ENCODE measurements at places on chromosomes 7 and 10.

DNA sequence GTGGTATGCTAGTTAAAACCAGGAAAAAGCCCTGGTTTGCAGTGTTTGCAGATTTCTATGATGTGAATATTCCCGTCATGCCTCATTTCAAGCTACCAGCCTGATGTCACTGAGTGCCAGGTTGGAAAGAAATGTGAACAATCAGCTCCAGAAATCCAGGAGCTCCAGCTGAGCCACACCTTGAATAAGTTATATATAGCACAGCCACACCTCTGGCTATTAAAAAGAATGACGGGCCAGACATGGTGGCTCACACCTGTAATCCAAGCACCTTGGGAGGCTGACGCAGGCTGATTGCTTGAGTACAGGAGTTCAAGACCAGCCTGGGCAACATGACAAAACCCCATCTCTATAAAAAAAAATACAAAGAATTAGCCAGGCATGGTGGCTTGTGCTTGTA lies 18.7 kb upstream of the SLF2 start:
- DNase-seq, result no peak

DNA sequence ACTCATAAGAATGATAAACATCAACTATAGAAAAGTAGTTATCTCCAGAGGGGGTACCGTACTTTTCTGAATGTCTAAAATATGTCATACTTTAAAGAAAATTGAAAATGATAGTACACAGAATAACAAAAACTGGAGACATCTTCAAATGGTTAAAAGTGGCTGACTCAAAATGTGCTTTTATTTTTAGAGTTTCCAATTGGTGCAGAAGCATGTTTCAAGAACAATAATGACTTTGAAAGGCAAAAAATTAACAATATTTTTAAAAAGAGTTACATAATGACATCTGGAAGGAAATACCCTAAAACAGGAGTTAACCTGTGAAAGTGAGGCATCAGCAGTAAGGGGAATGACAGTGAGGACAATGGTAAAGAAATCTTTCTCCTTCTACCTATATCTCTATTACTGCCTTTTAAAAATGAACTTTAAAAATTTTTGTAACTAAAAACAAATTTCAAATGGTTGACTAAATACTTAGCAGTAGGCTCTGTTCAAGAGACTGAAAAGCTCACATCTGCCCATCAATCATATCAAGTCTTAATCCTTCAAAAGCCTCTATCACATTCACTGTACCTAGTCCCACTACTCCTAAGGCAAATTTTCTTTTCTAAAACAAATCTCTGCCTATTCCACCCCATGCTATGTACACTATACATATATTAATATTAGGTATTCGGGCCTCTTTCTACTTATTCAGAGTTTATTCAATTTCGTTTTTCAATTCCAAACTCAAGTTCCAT lies 3.0 kb downstream of the ASZ1 start:
- no peak for DNase-seq

- DNase-seq, result no peak
Measured at GRCh38 chr10:88415533-88416130, 167.5 kb downstream of the RNLS start.

GRCh38 chr7:43537765-43538403 lies 45.0 kb upstream of the STK17A start:
- no peak for DNase-seq

- DNase-seq, result peak; percentile 26
Measured at GRCh38 chr7:121385800-121386179, 10.3 kb downstream of the FAM3C start.

- DNase-seq, result no peak
Measured at GRCh38 chr10:98878418-98878817, 357.2 kb downstream of the HPSE2 start.

Measured in CD4-positive, alpha-beta T cell treated with Interleukin-1 beta for 1 hour (primary cell).